Ovary (tissue), 10 donors: ENCODE measurements at places on chromosomes 2 and 18. TPM values are rescaled to one million over a fixed set of nuclear protein-coding genes. Genes with fewer than 3 reads are reported as not detected.

Gene COBLL1
- total RNA-seq = 53.5 TPM

DNA sequence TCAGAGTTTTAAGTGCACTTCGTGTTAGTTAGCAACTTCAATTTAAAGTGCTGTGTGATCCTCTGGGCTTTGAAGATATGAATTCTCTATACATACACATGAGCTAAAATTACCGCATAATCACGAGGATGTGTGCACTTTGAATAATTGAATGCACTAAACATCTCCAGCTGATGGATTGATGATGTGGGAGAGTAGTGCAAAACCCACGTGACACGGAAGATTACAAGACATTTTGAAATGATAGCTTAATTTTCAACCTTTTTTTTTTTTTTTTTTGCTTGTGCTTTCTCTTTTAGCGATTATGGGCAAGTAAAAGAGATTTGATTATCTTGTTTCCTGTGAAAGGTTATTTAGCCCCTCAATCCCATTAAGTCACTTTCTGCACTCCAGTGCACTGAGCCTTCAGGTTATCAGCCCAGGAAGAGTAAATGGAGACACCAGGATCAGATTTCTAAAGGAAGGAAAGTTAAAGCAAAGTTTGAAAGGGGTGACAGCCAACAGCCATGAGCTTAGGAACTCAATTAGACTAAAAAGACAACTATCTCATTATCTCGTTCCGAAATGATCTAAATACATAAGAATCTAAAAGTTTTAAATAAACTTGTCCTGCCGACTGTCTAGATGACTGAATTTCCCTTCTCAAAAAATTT is 81.6 kb downstream of the CDK15 start:
- H3K27ac ChIP-seq = no peak overlapping the region
- H3K4me3 ChIP-seq = no peak overlapping the region
- H3K36me3 ChIP-seq = no peaks in the 10 kb centered on the region
- H3K4me1 ChIP-seq = peaks cover 2% of the 10 kb centered on the region
- no peaks in the 10 kb centered on the region for H3K27me3 ChIP-seq

DNA sequence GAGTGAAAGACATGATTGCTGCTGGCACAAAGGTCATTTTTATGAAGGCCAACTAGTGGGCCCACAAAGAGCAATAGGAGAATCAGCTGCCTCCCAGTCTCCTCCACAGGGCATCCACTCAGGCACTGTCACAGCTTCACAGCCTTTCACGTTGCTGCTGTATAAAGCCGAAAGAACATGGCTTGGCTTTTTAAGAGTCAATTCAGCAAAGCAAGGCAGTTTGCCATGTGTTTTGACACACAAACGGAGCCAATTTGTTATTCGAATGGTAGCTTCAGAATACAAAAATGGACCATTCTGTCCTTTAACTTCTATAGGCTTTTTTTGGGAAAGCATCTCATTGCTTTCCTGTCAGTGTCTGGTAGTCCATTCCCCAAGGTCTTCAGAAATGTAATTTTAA is 283.4 kb upstream of the PARD3B start:
- no peaks in the 10 kb centered on the region for H3K36me3 ChIP-seq
- no peaks in the 10 kb centered on the region for H3K27me3 ChIP-seq
- H3K27ac ChIP-seq = no peak overlapping the region
- H3K4me1 ChIP-seq = peaks cover 2% of the 10 kb centered on the region

Gene HOXD3
- total RNA-seq = 16.5 TPM

GRCh38 chr2:159052157-159052601 is 83.7 kb downstream of the TANC1 start:
- no peaks in the 10 kb centered on the region for H3K36me3 ChIP-seq
- peaks cover 9% of the 10 kb centered on the region for H3K4me1 ChIP-seq
- no peak overlapping the region for H3K4me3 ChIP-seq
- H3K27me3 ChIP-seq = no peaks in the 10 kb centered on the region
- no peak overlapping the region for H3K27ac ChIP-seq

- DNase-seq = no peak
- H3K36me3 ChIP-seq = no peaks in the 10 kb centered on the region
- H3K4me3 ChIP-seq = no peak overlapping the region
- no peaks in the 10 kb centered on the region for H3K27me3 ChIP-seq
These were observed 36.2 kb downstream of the EPG5 start for GRCh38 chr18:45930963-45931362.

Gene CCDC150
- total RNA-seq = 0.83 TPM

DNA sequence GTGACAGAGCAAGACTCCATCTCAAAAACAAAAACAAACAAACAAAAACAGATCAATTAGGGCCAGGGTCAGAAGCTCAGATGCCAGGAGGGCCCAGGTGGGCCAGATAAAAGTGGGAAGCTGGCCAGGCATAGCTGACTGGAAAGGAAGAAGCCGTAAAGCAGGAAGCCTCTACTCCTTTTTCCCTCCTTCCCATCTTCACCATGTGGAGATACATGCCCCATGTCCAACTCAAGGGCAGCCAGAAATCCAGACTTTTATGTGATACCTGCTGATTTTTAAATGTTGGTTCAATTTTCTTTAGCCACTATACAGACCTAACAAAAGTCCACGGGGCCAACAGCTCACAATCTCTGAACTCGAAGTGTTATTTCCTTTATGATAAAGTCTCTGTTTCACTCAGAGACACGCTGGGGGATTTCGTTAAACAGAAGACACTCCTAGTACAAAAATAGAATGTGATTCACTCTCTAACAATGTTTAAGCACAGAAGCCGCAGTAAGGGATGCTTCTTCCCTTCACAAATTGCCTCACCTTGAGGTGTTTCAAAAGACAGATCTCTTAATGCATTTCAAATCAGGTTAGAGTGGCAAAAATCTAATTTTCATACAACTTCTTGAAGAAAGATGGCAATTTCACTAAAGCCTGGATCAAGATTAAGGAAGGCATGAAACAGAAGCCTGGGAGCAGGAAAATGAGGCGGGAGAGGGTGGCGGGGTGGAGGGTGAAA is 14.0 kb downstream of the TMEM247 start:
- H3K36me3 ChIP-seq = no peaks in the 10 kb centered on the region
- H3K27ac ChIP-seq = no peak overlapping the region
- no peak for DNase-seq
- H3K4me3 ChIP-seq = no peak overlapping the region
- peaks cover 5% of the 10 kb centered on the region for H3K4me1 ChIP-seq

Gene CYRIA
- 9.7 TPM for total RNA-seq

DNA sequence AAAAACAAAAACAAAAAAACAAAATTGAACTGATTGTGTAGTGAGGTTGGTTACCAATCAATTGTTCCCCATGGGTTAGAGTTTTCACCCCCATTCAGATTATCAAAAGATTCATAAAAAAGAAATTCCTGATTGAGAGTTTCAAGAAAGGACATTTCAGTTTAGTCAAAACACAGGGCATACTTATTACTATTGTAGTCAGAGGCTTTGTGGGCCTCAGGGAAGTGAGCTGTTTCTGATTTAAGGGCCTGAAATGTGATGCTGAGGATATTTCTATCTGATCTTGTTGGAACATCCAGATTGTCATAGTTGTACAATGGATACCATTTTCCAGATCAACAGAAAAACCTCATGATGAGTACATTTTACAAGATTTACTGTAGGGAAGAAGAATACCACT is 368.1 kb upstream of the NETO1 start:
- H3K36me3 ChIP-seq = no peaks in the 10 kb centered on the region
- DNase-seq = no peak
- no peak overlapping the region for H3K4me3 ChIP-seq
- H3K27me3 ChIP-seq = no peaks in the 10 kb centered on the region

GRCh38 chr2:218721934-218722333 is 11.3 kb downstream of the TTLL4 start:
- no peaks in the 10 kb centered on the region for H3K4me1 ChIP-seq
- H3K36me3 ChIP-seq = no peaks in the 10 kb centered on the region
- no peaks in the 10 kb centered on the region for H3K27me3 ChIP-seq
- no peak overlapping the region for H3K4me3 ChIP-seq

DNA sequence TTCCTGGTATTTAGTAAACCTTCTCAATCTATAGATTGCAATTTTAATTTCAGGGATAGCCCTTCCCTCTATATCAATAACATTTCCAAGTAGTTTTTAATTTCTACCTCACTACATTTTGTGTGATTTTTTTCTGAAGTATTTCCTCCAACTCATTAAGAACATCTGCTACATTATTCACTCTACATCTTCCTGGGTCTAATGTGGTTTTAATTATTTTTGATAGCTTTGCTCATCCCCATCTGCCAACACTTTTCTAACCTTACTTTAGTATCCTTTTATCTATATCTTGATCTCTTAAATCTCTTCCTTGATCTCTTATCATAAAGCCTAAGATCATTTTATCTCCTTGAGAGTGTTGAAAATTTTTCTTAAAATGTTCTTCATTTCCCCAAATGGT is 278.3 kb upstream of the CYP26B1 start:
- no peak overlapping the region for H3K27ac ChIP-seq
- DNase-seq = no peak
- H3K36me3 ChIP-seq = no peaks in the 10 kb centered on the region
- no peak overlapping the region for H3K4me3 ChIP-seq
- no peaks in the 10 kb centered on the region for H3K4me1 ChIP-seq

GRCh38 chr2:102185347-102185746 is 1.5 kb upstream of the IL1RL2 start:
- no peak for DNase-seq
- no peaks in the 10 kb centered on the region for H3K36me3 ChIP-seq
- H3K27me3 ChIP-seq = no peaks in the 10 kb centered on the region
- H3K4me1 ChIP-seq = no peaks in the 10 kb centered on the region
- H3K4me3 ChIP-seq = no peak overlapping the region

- H3K4me1 ChIP-seq = no peaks in the 10 kb centered on the region
- no peak for DNase-seq
- no peak overlapping the region for H3K4me3 ChIP-seq
- H3K36me3 ChIP-seq = no peaks in the 10 kb centered on the region
- no peaks in the 10 kb centered on the region for H3K27me3 ChIP-seq
These were observed 43.0 kb downstream of the EVA1A start for GRCh38 chr2:75517547-75518230.

DNA sequence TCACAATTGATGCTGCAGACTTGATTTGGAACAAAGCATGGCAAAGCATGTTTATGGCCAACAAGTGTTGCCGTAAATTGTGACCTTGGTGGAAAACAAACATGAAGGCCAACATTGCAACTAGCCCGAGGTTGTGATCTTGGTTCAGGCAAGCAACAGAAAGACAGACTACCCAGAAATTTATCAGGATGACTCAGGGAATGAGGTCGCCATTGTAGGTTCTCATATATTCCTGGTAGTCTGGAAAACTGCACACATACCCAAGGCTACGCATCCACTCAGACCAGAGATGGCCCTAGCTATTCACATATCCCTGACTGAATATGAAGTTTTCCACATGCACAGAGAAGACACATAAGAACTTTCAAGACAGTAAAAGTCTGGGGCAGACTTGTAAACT is 30.1 kb downstream of the CYP1B1 start:
- no peaks in the 10 kb centered on the region for H3K4me1 ChIP-seq
- H3K27me3 ChIP-seq = no peaks in the 10 kb centered on the region
- H3K4me3 ChIP-seq = no peak overlapping the region
- H3K27ac ChIP-seq = no peak overlapping the region
- no peak for DNase-seq
- no peaks in the 10 kb centered on the region for H3K36me3 ChIP-seq

Gene SUMO1
- 61.4 TPM for total RNA-seq

Gene SERPINB5
- not detected for total RNA-seq

GRCh38 chr18:63578357-63578958 is 8.7 kb upstream of the SERPINB13 start:
- no peak overlapping the region for H3K27ac ChIP-seq
- no peak overlapping the region for H3K4me3 ChIP-seq
- no peak for DNase-seq
- no peaks in the 10 kb centered on the region for H3K4me1 ChIP-seq

- H3K4me3 ChIP-seq = no peak overlapping the region
- H3K27ac ChIP-seq = peak overlapping the region; percentile 34
- H3K36me3 ChIP-seq = no peaks in the 10 kb centered on the region
- no peak for DNase-seq
- H3K4me1 ChIP-seq = no peaks in the 10 kb centered on the region
- no peaks in the 10 kb centered on the region for H3K27me3 ChIP-seq
These were observed 40.1 kb downstream of the GPD2 start for GRCh38 chr2:156476021-156476849.

Gene SLC16A14
- 6.1 TPM for total RNA-seq

Gene ST8SIA3
- not detected for total RNA-seq

DNA sequence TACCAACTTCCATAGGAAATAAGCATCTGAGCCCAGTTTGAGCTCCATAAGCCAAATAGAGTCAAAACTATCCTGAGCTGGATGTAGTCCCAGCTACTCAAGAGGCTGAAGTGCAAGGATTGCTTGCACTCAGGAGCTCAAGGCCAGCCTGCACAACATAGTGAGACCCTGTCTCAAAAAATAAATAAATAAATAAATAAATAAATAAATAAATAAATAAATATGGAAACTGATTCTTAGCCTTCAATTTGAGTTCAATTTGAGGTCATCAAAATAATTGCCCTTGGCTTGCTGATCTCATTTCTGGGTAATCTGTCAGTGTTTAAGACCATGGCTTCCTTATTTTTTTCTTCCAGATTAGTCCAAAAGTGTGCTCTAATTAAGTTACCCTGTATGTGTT is 184.9 kb upstream of the CDH20 start:
- no peaks in the 10 kb centered on the region for H3K36me3 ChIP-seq
- no peak for DNase-seq
- H3K4me3 ChIP-seq = no peak overlapping the region
- H3K27me3 ChIP-seq = peaks cover 3% of the 10 kb centered on the region
- H3K27ac ChIP-seq = no peak overlapping the region

DNA sequence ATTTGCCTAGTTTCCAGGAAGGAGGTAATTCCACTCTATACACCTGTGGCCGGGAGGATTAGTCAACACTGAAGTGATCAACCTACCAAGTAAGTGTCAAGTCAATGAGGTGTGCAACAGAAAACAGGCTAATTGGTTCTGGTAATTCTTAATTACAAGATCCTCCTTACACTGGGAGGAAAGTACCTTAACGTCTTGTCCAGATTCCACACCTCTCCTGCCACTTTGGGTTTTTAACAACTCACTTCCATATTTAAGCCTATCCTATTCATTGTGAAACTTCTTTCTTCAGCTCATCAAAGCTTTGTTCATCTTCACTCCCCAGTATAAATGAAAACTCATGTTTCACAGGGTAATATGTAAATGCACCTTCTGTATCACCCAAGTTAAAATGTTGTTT is 22.0 kb upstream of the MAP4K4 start:
- no peak overlapping the region for H3K4me3 ChIP-seq
- H3K4me1 ChIP-seq = no peaks in the 10 kb centered on the region
- no peak overlapping the region for H3K27ac ChIP-seq
- H3K27me3 ChIP-seq = no peaks in the 10 kb centered on the region
- no peak for DNase-seq

DNA sequence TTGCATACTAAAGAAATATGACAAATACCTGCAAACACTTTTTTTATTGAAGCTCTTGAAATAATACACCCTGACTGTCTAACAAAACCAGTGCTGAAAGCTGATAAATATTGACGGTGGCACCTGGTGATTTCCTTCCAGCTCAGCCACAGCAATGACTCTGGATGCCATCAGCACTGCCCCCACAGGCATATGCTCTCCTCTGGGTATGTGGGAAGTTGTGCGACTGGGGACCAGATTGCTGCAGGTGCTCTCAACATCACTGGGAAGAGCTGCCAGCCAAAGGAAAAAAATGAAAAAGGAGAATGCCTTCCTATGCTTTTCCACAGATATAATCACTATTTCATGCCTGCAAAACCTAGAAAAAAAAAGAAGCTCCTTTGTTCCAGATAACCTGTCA is 141.5 kb downstream of the PIGN start:
- H3K27me3 ChIP-seq = no peaks in the 10 kb centered on the region
- no peaks in the 10 kb centered on the region for H3K4me1 ChIP-seq
- no peak overlapping the region for H3K27ac ChIP-seq
